G401 (cell line): ENCODE measurements at places on chromosomes 16 and 17. TPM values are rescaled to one million over a fixed set of nuclear protein-coding genes. Genes with fewer than 3 reads are reported as not detected.

DNA sequence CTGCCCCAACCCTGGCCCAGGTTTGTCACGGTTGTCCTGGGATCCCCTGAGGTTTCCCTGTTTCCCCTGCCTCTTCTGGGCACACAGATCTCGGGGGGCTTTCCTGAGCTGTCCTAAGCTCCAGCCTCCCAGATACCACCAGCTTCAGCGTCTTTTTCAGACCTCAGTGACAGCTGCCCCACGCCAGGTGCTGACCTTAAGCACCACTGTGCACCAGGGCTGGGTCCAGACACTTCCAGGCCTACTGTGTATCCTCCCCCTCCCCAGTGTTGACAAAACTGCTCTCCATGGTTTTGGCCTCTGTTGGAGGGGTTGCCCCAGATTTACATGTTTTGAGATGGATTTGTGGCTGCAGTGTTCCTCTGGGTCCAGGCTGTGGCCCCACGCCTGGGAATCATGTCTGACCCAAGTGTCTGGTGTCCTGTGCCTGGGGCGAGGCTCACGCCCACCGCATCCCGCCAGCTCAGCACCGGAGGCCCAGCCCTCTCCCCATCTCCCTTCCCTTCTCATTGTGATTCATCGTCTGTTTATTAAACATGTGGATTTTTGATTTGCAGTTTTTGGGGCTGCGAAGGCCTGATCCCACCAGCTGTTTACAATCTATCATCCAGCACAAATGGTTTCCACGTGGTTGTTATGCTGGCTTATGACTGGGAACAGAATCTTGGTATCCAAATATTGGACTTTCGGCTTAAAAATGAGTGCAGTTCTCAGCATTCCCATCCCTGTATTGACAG lies 82.1 kb downstream of the METRNL start:
- DNase-seq: no peak

DNA sequence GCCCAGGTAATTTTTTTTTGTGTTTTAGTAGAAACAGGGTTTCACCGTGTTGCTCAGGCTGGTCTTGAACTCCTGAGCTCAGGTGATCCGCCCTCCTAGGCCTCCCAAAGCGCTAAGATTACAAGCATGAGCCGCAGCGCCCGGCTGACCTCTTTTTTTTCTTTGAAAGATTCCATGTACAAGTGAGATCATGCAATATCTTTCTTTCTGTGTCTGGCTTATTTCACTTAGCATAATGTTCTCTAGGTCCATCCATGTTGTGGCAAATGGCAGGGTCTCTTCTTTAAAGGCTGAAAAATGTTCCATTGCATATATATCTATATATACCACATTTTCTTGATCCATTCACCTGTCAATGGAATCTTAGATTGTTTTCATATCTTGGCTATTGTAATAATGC lies 255.0 kb upstream of the MYOCD start:
- DNase-seq: no peak

- no peak for DNase-seq
These were observed 11.1 kb upstream of the ALDOA start for GRCh38 chr16:30054451-30054850.

The CBX8 gene
- 15.8 and 18.8 TPM in 2 replicates for total RNA-seq

DNA sequence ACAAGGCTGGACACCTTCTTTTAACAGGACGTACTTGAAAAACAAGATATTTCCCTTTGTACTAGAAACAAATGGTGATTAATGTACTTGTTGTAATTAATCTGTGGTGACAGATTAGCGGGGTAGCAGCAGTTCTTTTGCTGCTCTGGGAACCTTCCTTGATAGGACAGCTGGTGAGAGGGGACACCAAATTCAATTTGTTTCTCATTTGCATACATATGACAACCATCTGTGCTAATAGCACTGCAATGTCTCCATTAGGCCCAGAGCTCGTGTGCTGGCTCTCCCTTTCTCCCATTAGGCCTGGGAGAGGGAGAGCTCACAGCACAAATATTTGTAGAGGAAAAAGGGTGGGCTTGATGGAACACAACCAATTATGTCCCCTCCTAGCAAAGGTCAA lies 221.0 kb upstream of the HS3ST3A1 start:
- DNase-seq: peak; percentile 83

DNA sequence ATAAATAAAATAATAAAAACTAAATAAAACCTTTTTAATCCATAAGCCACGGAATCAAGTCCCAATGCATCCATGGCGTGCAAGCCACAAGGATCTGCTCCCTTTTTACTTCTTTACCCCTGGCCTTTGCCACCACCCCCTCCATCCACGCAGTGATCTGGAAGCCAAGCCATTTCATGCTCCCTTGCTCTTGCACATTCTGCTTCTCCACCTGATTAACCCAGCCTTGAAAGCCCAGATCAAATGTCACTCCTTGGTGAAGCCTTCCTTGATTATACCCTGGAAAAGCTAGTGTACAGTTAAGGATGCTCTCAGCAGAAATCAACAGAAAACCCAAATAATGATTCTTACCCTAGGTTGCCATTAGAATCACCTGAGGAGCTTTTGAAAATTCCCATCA lies 9.9 kb downstream of the LRRC3C start:
- no peak for DNase-seq

GRCh38 chr17:47630614-47631013 lies 19.1 kb upstream of the KPNB1 start:
- no peak for DNase-seq

- no peak for DNase-seq
These were observed 6.9 kb upstream of the SLC7A6 start for GRCh38 chr16:68257251-68257905.

DNA sequence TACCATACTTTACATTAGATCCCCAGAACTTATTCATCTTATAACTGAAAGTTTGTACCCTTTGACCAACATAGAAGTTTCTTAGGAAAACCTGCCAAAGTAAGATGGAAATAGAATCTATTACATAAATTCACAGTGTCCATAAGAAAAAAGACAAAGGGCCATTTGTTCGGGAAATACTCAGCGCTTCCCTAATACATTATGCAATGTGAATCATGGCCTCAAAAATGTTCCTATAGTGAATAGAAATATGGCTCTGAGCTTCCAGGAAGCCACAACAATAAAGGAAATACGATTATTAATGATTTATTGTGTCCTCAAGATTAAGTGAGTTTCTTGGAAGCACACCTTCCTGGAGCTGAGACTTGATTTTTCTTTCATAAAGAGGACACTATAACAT lies 51.5 kb downstream of the GPRC5B start:
- DNase-seq: no peak

GRCh38 chr17:29219378-29220047 lies 27.1 kb upstream of the CRYBA1 start:
- peak; percentile 89 for DNase-seq

DNA sequence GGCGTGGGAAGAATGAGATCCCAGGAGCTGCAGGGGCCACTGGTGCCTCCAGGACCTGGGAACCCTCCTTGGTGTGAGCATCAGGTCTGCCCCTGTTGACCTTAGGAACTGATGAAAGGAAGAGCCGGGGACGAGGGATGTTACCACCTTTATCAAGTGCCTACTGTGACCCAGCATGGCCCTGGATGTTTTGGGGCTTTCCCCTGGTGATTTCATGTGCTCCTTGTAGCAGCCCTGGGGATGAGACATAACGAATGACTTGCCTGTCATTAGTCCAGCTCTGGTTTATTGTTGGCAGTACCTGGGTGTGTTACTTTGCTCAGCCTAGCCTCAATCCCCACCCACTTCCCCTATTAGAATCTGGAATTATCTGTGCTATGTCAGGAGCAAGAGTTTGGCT lies 39.9 kb downstream of the WSCD1 start:
- DNase-seq: no peak

DNA sequence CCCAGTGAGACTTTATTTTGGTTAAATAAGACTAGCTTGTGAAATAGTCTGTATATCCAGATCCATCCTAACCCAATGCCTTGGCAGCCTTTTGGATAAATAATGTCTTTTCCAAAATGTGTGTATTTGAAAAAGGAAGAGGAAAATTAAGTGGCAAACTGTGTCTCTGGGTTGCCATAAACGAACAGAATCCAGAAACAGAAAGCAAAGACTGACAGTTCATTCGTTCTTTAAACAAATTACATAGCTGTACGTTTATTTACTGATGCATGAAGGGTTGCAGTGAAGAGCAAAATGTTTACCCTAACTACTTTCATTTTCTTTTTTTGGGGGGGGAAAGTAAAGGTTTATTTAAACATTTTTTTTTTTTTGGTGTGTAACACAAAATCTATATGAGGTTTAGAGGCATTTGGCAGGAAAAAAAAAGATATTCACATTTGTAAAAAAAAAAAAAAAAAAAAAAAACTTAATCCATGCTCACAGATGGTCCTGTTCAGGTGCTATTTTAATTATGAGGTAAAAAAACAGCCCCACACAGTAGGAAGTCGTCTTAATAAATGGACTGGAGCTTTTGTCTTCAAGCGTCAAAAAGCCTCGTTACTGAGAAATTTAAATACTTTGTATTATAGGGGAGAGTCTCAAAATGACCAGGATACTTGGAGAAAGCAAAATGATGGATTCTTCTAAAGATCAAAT lies 245.9 kb downstream of the FTO start:
- DNase-seq: peak; percentile 66

DNA sequence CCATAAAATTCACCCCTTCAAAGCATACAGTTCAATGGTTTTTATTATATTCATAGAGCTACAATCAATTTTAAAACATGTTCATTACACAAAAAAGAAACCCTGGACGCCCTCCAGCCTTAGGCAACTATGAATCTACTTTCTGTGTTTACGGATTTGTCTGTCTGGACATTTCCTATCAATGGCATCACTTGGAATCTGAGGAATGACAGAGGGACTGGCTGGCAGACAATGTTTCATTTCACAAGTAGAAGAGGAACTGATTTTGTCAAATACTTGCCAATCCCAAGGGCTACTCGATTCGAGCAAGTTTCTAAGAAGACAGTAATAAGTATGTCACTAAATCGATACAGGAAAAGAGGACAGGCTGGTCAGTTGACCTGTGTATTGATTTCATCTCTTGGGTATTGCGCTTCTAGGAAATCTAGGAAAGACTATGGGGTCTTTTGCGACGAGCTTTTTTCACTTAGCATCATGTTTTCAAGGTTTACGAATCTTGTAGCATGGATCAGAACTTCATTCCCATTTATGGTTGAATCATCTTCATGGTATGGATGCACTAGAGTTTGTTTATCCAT lies 56.6 kb downstream of the RGS9 start:
- DNase-seq: no peak

- no peak for DNase-seq
These were observed 12.3 kb downstream of the KANSL1 start for GRCh38 chr17:46180892-46181274.

- no peak for DNase-seq
These were observed 21.9 kb downstream of the USP7 start for GRCh38 chr16:8941718-8942344.

The KRT39 gene
- total RNA-seq: not detected in 2 replicates

GRCh38 chr17:69130627-69131296 lies 10.9 kb downstream of the ABCA6 start:
- DNase-seq: no peak

GRCh38 chr17:63514477-63514876 lies 8.7 kb upstream of the KCNH6 start:
- no peak for DNase-seq

The MYCBPAP gene
- 0.58 and 1.7 TPM in 2 replicates for total RNA-seq

DNA sequence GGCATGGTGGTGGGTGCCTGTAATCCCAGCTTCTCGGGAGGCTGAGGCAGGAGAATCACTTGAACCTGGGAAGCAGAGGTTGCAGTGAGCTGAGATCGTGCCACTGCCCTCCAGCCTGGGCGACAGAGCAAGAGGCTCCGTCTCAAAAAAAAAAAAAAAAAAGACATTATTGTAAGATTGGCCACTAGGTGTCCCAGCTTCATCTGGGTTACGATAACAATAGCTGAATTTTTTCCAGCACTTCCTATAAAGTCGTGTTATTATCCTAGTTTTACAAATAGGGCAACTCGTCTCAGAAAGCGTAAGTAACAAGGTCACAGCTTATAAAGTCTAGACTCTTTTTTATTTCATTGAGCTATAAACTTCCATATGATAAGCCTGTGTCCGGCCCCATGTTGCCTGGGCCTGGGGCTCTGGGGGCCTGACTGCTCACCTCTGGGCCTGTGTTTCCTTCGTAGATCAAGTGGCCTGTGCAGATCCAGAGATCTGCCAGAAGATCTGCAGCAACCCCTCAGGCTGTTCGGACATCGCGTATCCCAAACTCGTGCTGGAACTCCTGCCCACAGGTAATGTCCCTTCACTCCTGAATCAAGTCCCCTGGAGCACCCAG lies 60.5 kb downstream of the SLC5A11 start:
- DNase-seq: peak; percentile 14

- DNase-seq: no peak
These were observed 11.8 kb upstream of the CLTC start for GRCh38 chr17:59607817-59608403.

DNA sequence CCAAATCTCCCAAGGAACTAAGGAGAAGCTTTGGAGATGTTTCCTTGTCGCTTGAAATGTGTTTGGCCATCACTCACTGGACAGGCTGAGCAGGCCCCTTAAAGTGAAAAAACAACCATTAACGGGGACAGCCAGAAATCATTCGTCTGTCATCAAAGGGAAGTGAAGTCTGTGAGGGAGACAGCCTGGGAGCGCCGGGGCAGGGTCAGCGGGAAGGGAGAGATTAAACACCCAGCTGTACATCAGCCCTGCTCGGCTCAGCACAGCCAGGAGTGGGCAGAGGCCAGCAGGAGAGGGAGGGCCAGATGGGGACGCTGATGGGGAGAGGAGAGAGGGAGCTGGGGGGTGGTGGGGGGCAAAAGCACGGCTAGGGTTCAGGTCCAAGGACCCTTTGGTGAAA lies 105.1 kb downstream of the SDK2 start:
- no peak for DNase-seq

The GPATCH8 gene
- 16.8 and 19.1 TPM in 2 replicates for total RNA-seq

- no peak for DNase-seq
These were observed 93.7 kb downstream of the TBC1D16 start for GRCh38 chr17:79942011-79942405.

The SOX9 gene
- total RNA-seq: not detected in 2 replicates

DNA sequence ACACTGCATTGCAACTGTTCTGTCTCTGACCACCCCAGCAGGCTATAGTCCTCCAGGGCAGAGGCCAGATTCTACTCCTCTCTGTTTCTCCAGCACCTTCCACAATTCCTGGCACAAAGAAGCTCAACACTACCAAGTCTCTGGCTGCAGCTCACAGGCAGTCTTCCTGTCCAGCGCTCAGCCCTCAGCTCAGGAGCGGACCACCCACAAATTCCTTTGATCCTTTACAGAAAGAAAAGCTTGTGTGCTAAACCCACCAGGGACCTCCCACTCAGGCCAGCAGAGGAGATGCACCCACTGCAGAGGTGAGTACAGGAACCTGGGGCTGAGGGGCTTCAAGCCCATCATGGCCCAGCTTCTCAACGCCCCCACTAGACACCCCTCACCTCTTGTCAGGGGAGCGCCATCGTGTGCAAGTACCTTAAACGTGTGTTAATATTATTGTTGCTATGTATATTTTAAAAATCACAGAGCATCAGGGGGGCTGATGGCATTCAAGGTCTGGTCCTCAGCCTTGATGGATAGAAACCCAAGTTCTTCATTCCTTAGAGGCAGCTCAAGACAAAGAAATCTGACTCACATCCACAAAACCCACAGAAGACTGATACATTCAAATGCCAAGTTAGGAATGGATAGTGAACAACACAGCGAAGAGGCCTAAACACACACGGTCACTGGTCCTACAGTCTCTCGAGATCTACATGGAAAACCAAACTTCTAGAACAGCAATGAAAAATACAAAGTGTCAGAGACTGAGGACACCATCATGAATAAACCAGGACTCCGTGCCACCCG lies 8.4 kb downstream of the HSDL1 start:
- no peak for DNase-seq
